ENCODE measurements at places on chromosomes 13 and 19. TPM values are rescaled to one million over a fixed set of nuclear protein-coding genes. Genes with fewer than 3 reads are reported as not detected.

The CILP2 gene
- total RNA-seq: not detected

The MAST1 gene
- 0.27 TPM for total RNA-seq

The C19orf67 gene
- total RNA-seq: not detected

The LCP1 gene
- 11.1 TPM for total RNA-seq

The ZNF837 gene
- total RNA-seq: 10.9 TPM

The KL gene
- 6.6 TPM for total RNA-seq

The ISYNA1 gene
- total RNA-seq: 14.0 TPM

The ZNF793 gene
- total RNA-seq: 4.8 TPM

The ZGLP1 gene
- 2.1 TPM for total RNA-seq

The ZFP82 gene
- 9.1 TPM for total RNA-seq

The TMPRSS9 gene
- 2.5 TPM for total RNA-seq

The ACER1 gene
- total RNA-seq: not detected

The ZNF571 gene
- 2.5 TPM for total RNA-seq

The CGB3 gene
- total RNA-seq: not detected

The ZNF358 gene
- total RNA-seq: 80.6 TPM

Data from Peyer's patch (tissue), 4 donors.